ENCODE measurements at places on chromosomes 16 and 17.

GRCh38 chr16:54297154-54297553 is 10.6 kb upstream of the IRX3 start:
- DNase-seq, result no peak

GRCh38 chr17:75645889-75646637 is 12.8 kb downstream of the SMIM5 start:
- no peak for DNase-seq

- DNase-seq, result no peak
Measured at GRCh38 chr17:61878520-61878919, 15.2 kb upstream of the BRIP1 start.

- no peak for DNase-seq
Measured at GRCh38 chr17:53571342-53571741, 251.4 kb upstream of the KIF2B start.

DNA sequence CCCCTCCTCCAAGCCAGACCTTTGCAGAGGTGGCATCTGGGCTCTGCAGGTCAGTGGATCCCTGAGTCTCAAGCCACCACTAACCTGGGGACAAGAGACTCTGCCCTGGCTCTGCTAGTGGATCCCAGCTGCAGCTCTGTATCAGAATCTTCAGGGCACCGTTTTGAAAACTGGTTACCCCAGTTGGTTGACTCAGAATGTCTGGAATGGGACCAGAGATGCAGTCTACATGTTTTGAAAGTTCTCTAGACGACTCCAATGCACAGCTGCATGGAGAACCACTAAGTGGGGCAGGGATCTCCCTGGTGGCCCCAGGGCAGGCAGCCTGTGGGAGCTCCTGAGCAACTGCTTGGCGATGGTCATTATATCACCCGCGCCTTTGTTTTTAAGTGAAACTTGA is 34.1 kb upstream of the ADORA2B start:
- no peak for DNase-seq

DNA sequence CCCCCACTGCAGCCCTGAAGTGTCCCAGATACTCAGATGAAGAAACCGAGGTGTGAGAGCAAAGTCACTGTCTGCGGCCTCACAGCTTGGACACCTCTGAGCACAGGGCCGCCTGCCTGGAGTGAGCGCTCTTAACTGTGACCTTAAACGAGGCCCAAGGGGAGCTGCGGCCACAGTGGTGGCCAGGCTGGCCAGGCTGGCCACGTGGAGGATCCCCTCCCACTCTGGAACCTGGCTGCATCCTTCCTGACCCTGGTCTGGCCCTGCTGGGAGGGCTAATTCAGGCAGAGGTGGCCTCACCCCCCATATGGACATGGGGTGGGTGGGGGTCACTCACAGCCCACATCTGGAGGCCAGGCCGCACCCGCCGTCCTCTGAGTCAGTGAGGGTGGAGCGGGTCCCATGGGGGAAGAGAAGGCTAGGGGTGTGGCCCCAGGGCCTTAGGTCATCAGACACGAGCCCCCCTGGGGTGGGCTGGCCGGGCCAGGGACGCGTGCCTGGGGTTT is 6.6 kb downstream of the VASN start:
- DNase-seq, result no peak

DNA sequence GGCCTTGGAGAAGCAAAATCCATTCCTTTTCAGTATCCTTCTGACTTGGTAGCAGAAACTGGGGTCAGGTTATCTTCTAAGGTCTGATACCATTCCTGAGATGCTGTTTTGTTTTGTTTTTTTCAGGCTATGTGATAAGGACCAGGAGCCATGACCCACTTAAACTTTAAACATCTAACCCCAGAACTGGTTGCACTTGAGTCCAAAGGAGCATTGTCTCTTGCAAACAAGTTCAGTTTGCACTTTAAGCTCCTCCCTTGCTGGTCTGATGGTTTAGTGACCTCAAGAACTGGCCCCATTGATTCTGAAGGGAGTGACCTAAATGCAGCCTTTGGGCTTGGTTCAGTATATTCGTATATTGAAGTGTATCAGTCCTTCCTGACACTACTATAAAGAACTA is 75.2 kb downstream of the ERCC4 start:
- no peak for DNase-seq

DNA sequence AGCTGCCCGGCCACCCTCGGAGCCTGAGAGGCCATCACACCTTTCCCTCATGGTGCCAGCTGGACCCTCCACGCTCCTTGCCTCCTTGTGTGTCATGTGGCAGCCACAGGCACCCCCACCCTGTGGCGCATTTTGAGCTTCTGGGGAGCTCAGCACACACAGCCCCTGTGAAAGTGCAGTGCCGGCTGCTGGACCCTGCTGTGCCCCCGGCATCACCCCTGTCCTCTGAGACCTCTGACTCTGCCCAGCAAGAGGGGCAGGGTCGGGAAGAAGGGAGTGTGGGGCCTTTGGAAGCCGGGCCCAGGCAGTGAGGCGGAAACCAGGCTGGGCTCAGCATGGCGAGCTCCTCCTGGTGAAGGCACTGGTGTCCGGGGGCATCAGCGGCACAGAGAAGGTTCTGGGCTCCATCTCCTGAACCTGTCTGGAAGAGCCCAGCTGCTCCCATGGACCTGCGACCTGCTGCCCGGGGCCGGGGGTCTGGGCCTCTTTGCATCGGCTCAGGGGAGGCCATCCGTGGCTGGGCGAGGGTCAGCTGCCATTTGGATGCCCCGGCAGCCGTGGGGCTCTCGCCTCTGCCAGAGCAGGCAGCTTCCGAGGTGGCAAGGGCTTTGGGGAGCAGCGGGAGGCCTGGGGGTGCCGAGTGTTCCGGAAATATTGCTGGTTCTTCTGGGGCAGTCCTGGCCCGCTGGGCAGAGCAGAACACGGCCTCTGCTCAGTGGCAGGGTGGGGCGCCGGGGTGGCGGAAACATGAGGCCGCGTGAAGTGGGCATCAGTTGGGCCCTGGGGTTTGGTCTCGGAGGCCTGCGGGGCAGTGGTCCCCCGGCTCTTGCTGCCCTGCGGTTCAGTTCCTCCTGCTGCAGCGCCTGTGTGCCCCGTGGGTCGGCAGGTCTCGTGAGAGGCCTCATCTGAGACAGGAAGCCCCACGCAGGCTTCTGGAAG is 17.9 kb downstream of the CENPX start:
- no peak for DNase-seq

- no peak for DNase-seq
Measured at GRCh38 chr16:16022683-16023064, 73.3 kb downstream of the ABCC1 start.

- no peak for DNase-seq
Measured at GRCh38 chr17:80053102-80053501, 16.7 kb downstream of the CCDC40 start.

- no peak for DNase-seq
Measured at GRCh38 chr16:15523939-15524338, 89.6 kb downstream of the BMERB1 start.

DNA sequence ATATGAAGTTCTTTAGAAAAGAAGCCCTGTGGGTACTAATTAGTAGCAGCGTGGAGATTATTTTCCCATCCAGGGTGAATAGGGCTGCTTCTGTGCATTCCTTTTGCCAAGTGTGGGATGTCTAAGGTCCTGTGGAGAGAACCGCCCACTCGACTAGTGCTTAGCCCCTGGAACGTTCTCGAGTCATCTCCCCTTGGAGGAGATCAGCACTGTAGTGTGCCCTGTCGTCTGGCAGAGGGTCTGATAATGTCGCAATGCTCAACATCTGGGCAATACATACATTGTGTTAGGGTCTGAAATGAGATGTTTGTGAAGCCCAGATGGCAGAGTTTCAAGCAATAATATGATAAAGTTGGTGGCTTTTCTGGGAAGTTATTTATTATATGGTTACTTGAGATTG is 64.8 kb downstream of the SPECC1 start:
- DNase-seq, result no peak

GRCh38 chr16:57783116-57783515 is 19.2 kb downstream of the KIFC3 start:
- DNase-seq, result no peak

DNA sequence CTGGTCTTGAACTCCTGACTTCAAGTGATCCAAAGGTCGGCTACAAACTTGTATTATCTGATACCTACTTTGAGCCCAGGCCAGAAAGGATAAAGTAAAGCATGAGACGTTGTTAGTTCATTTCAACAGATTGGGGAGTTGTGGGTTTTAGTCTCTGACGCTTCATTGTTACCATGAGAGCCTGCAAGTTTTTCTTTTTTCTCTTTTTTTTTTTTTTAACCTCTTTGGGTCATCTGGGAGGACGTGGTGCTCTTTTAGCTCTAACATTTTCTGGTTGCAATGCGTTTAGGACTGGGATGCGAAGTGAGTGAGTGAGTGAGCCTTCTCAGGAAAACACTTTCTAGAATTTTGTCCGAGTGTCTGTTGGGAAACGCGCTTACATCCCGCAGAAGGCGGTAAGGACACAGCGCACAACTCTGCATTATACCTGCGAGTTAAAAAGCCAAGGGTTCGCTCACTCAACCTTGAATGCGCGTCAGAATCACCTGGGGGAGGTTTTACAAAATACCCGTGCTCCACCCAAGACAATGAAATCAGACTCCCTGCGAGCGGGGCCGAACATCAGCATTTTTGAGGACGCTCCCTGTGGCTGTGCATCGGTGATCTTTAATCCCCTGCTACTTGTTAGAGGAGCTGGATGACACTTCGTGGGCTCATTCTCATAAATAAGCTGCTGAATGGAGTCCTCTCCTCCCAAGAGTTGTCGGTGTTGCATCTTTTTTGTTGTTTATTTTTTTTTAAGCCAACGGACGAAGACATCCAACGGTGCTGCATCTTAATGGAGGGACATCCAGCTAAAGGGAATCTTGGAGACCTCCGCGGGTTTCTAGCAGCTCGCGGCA is 629 bp upstream of the RNF135 start:
- no peak for DNase-seq

GRCh38 chr17:63714550-63715277 is 14.8 kb upstream of the LIMD2 start:
- DNase-seq, result no peak

GRCh38 chr17:17505610-17506171 is 9.5 kb upstream of the RASD1 start:
- DNase-seq, result no peak

DNA sequence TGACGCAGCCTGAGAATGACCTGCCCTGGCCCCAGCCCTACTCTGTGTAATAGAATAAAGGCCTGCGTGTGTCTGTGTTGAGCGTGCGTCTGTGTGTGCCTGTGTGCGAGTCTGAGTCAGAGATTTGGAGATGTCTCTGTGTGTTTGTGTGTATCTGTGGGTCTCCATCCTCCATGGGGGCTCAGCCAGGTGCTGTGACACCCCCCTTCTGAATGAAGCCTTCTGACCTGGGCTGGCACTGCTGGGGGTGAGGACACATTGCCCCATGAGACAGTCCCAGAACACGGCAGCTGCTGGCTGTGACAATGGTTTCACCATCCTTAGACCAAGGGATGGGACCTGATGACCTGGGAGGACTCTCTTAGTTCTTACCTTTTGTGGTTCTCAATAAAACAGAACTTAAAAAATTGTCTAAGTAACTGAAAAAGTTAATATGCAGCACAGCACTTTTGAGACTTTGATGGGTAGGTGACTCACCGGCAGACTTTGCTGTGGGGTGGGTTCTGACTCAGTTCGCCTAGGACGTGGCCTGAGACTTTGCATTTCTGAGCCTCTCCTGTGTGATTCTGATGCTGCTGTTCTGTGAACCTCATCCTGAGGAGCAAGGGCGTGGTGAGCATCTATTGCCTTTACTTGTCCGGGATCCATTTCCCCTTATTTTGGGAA is 5.7 kb downstream of the LAT start:
- no peak for DNase-seq

DNA sequence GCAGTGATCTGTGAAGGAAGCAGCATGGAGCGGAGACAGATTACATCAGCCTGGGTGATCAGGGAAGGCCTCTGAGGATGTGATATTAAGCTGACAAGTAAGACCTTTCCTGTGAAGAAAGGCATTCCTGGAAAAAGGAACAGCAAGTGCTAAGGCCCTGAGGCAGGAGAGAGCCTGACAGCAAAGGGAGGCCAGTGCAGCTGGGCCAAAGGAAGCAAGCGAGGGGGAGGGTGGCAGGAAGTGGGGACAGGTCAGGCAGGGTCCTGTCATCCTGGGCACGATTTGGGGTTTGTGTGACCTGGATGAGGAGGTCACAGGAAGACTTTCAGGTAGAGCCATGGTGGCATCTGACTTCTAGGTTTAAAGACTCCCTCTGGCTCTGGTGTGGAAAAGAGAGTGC is 12.3 kb downstream of the CPNE2 start:
- no peak for DNase-seq

GRCh38 chr16:84753412-84754326 is 53.9 kb downstream of the USP10 start:
- no peak for DNase-seq

- DNase-seq, result no peak
Measured at GRCh38 chr16:67115639-67116038, 5.9 kb downstream of the PHAF1 start.

DNA sequence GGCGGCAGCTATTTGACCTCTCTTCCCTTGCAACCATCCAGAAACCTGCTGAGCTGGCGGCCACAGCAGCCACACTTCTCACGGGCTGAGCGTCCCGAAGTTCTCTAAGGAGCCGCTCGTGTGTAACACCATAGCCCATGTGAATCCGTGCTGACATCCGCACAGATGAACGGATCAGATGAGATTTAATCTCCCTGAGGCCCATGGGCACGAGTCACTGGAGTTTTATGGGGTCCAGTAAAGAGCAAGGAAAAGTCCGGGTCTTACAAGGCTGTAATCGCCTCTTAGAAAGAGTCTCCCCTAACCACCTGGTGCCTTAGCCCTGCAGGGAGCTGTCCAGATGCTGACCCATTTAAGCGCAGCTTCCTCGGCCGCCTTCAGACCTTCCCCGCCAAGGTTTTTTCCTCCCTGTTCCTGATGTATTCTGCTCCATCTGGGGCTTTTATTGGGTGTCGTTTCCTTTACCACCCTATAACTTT is 5.5 kb upstream of the CACNG5 start:
- DNase-seq, result no peak

GRCh38 chr17:1872254-1872653 is 42.4 kb downstream of the RPA1 start:
- no peak for DNase-seq

DNA sequence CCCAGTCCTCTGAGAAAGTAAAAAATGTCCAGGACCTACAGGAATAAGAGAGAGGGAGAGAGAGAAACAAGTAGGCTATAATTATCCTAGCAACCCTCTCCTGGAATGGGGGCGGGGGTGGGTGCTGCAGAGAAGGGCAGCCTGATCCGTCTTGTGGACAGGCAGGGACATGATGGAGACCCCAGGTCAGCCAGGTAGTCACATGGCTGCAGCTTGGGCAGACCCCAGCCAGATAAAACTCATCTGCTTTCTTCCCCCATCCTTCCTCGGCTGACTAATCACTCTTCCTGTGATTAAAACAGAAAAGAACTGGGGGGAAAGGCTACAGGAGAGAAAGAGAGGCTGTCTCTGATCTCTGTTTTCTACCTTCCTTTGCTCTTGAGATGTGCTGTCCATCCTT is 32.6 kb downstream of the COPZ2 start:
- no peak for DNase-seq

GRCh38 chr16:70746708-70747424 is 54.1 kb downstream of the VAC14 start:
- no peak for DNase-seq

GRCh38 chr17:27878776-27879562 is 14.2 kb downstream of the LYRM9 start:
- no peak for DNase-seq

- DNase-seq, result no peak
Measured at GRCh38 chr16:4660454-4661007, 32.8 kb upstream of the NUDT16L1 start.

GRCh38 chr16:57544124-57544653 is 1.7 kb downstream of the ADGRG5 start:
- peak; percentile 96 for DNase-seq
